ENCODE measurements at places on chromosomes 3 and 15. TPM values are rescaled to one million over a fixed set of nuclear protein-coding genes. Genes with fewer than 3 reads are reported as not detected.

BNC1 gene
- total RNA-seq: 1.2 TPM

SLC24A1 gene
- 2.2 TPM for total RNA-seq

GOLGA8O gene
- 0.37 TPM for total RNA-seq

NT5DC2 gene
- total RNA-seq: 92.8 TPM

ANKRD28 gene
- total RNA-seq: 50.3 TPM

OIP5 gene
- total RNA-seq: 13.3 TPM

CMTM8 gene
- total RNA-seq: 13.0 TPM

FAM227B gene
- total RNA-seq: 0.74 TPM

SLC9A9 gene
- total RNA-seq: 0.22 TPM

CEP63 gene
- 14.3 TPM for total RNA-seq

CXCR6 gene
- total RNA-seq: not detected

ZCWPW2 gene
- not detected for total RNA-seq

SLC24A5 gene
- not detected for total RNA-seq

FAM107A gene
- 0.13 TPM for total RNA-seq

KIF7 gene
- total RNA-seq: 5.0 TPM

PATL2 gene
- total RNA-seq: 0.10 TPM

VWA5B2 gene
- total RNA-seq: 0.46 TPM

SH2D7 gene
- total RNA-seq: not detected

EPHA6 gene
- total RNA-seq: not detected

NRROS gene
- total RNA-seq: not detected

SCAANT1 gene
- total RNA-seq: not detected

TIPIN gene
- 23.6 TPM for total RNA-seq

NECTIN3 gene
- total RNA-seq: 22.3 TPM

RLBP1 gene
- not detected for total RNA-seq

ANKDD1A gene
- 1.7 TPM for total RNA-seq

CHAC1 gene
- total RNA-seq: 10.0 TPM

TMEM266 gene
- 0.17 TPM for total RNA-seq

NUP210 gene
- total RNA-seq: 32.9 TPM

THOC7 gene
- total RNA-seq: 62.8 TPM

SAXO2 gene
- total RNA-seq: 1.3 TPM

MYO5A gene
- 19.6 TPM for total RNA-seq

SLC25A36 gene
- 21.4 TPM for total RNA-seq

GPR15 gene
- total RNA-seq: not detected

C3orf49 gene
- not detected for total RNA-seq

IL5RA gene
- not detected for total RNA-seq

COL8A1 gene
- not detected for total RNA-seq

FANCI gene
- total RNA-seq: 49.0 TPM

Data from A549 treated with GW870086 at 1 μM for 4 hours (cell line).